ENCODE measurements at places on chromosomes 11 and 22. TPM values are rescaled to one million over a fixed set of nuclear protein-coding genes. Genes with fewer than 3 reads are reported as not detected.

INPP5J gene
- 0.79 TPM for total RNA-seq

DDIAS gene
- 2.0 TPM for total RNA-seq

YAP1 gene
- 356 TPM for total RNA-seq

TMEM121B gene
- total RNA-seq, result not detected

HYLS1 gene
- total RNA-seq, result 3.9 TPM

GNAZ gene
- total RNA-seq, result 41.1 TPM

MS4A4E gene
- total RNA-seq, result not detected

Measured in placental epithelial cell (primary cell).